ENCODE measurements at places on chromosomes 2 and 18.

- DNase-seq = no peak
- no peak overlapping the region for H3K27ac ChIP-seq
- no peak overlapping the region for H3K4me3 ChIP-seq
- H3K27me3 ChIP-seq = no peaks in the 10 kb centered on the region
These were observed 3.7 kb downstream of the ANKRD53 start for GRCh38 chr2:70981866-70982810.

DNA sequence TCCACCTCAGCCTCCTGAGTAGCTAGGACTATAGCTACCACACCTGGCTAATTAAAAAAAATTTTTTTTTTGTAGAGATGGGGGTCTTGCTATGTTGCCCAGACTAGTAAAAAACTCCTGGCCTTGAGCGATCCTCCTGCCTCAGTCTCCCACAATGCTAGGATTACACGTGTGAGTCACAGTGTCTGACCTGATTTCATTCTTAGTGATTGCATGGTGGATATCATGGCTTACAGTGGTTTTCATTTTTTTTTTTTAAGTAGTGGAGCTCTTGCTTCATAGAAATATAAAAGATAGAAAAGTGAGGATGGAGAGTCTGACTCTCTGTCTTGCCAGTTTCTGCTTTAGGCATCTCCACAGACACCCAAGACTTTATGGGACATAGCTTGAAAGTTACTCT lies 83.6 kb downstream of the CDC42EP3 start:
- H3K36me3 ChIP-seq = no peaks in the 10 kb centered on the region
- peak overlapping the region; percentile 21 for H3K27ac ChIP-seq
- no peak for DNase-seq
- no peak overlapping the region for H3K4me3 ChIP-seq
- no peaks in the 10 kb centered on the region for H3K27me3 ChIP-seq

DNA sequence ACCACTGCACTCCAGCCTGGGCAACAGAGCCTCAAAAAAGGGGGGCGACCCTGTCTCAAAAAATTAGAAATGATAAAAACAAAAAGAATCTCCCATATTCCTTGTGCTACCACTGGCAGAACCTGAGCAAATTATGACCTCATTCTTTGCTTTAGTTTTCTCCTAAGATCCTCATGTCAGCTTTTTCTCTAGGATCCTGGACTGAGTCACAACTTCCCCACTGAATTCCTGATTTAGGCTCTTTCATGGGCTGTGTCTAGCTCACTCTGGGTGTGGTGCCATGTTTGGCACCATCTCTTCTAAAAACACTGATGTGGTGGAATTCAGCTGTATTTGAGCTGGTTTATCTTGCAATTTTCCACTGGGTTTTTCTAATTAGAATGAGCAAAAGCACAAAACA lies 37.1 kb downstream of the EXOC6B start:
- DNase-seq = no peak
- H3K4me3 ChIP-seq = no peak overlapping the region
- H3K4me1 ChIP-seq = no peaks in the 10 kb centered on the region
- no peak overlapping the region for H3K27ac ChIP-seq
- H3K36me3 ChIP-seq = peaks cover 7% of the 10 kb centered on the region

GRCh38 chr18:8960740-8961657 lies 141.5 kb upstream of the NDUFV2 start:
- H3K4me3 ChIP-seq = no peak overlapping the region
- no peaks in the 10 kb centered on the region for H3K27me3 ChIP-seq
- no peak for DNase-seq
- H3K4me1 ChIP-seq = no peaks in the 10 kb centered on the region

GRCh38 chr2:63530704-63531279 lies 57.5 kb downstream of the WDPCP start:
- no peaks in the 10 kb centered on the region for H3K4me1 ChIP-seq
- H3K27me3 ChIP-seq = no peaks in the 10 kb centered on the region
- no peak overlapping the region for H3K27ac ChIP-seq
- H3K36me3 ChIP-seq = peaks cover 41% of the 10 kb centered on the region
- no peak overlapping the region for H3K4me3 ChIP-seq

DNA sequence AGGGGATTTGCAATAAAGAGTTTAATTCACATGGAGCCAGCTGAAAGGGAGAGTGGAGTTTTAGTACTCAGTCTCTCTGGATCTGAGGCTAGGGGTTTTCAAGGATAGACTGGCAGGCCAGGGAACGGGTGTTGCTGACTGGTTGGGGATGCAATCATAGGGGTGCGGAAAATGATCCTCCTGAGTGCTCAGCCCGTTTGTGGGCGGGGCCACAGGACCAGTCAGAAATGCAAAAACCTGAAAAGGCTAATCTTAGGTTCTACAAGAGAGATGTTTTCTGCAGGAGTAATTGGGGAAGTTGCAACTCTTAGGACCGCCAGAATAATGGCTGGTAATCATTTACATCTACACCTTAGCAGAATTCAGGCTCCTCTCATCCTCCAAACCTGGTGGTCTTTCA lies 2.5 kb downstream of the NFU1 start:
- no peak for DNase-seq
- H3K4me3 ChIP-seq = no peak overlapping the region
- H3K4me1 ChIP-seq = peaks cover 30% of the 10 kb centered on the region
- no peaks in the 10 kb centered on the region for H3K27me3 ChIP-seq
- H3K36me3 ChIP-seq = peaks cover 17% of the 10 kb centered on the region

DNA sequence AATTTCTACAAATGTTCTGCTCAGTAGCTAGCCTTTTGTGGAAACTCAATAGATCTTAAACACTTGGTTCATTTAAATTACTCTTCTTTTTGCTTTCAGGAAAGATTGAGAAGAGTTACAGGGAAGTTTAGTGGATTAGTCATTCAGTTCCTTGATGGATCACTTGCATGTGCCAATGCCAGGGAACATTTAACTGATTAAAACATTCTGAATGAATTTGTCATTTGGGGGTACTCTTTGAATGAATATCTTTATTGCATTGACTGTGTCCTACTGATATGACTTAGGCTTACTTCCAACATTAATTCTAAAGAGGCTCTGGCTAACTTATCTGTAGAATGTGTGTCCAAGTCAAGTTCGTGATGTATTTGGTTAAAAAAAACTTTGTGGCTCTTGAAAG lies 199.8 kb downstream of the PLCL1 start:
- no peak for DNase-seq
- H3K4me3 ChIP-seq = no peak overlapping the region
- no peak overlapping the region for H3K27ac ChIP-seq
- H3K4me1 ChIP-seq = peaks cover 48% of the 10 kb centered on the region

- H3K4me3 ChIP-seq = no peak overlapping the region
- H3K27ac ChIP-seq = no peak overlapping the region
- no peaks in the 10 kb centered on the region for H3K36me3 ChIP-seq
- no peaks in the 10 kb centered on the region for H3K27me3 ChIP-seq
- peaks cover 10% of the 10 kb centered on the region for H3K4me1 ChIP-seq
- no peak for DNase-seq
These were observed 27.9 kb upstream of the ANXA4 start for GRCh38 chr2:69714024-69714423.

DNA sequence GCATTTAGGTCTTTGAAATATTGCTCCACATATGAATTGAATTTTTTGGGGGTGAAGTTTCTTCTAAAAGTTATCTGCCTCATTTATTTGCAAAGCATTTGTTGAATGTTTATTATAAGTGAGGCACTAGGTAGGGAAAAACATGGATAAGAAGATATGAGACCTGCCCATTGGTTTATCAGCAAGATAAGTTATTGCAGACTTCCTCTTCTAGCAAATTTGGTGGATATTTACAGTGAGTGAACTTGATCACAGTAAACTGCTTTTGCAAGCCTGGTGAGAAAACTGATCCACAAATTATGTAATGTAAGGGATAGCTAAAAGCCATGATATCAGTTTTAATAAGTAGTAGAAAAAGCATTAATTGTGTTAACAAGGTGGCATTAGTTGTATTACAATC lies 364.8 kb downstream of the SOCS6 start:
- no peak overlapping the region for H3K27ac ChIP-seq
- peaks cover 21% of the 10 kb centered on the region for H3K36me3 ChIP-seq
- no peak for DNase-seq
- H3K4me3 ChIP-seq = no peak overlapping the region
- no peaks in the 10 kb centered on the region for H3K27me3 ChIP-seq

DNA sequence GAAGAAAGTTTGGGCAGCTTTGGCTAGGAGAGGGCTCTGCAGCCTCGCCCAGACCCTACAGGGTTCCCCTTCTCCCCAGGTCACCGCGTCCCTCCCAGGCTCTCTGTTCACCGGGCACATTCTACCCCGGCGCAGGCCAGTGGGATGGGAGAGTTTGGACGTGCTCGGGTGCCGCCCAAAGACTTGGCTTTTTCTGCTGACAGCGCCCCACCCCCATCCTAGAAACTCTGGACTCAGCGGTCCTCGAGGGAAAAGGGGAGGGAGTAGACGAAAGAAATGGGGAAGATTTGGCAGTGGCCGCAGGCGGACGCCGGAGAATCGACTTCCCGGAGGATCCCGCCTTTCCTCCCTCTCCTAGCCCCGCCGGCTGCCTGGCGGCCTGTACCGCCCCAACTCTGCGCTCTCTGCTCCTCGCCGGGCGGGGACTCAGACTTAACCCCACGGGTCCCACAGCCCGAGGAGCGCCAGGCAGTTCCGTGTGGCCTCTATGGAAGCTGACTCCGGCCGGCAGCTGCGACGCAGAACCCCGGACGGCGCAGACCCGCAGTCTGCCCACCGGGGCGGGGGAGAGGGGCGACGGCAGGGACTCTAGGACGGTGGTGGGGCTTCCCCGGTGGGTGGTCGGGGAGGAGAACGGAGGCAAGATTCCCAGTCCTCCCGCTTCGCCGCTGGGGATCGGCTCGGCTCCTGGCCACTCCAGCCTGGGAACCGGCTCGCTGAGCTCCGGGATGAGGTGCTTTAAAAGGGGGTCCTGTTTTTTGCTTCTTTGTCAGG lies 863 bp upstream of the SIX2 start:
- H3K4me3 ChIP-seq = peak overlapping the region; percentile 72
- no peaks in the 10 kb centered on the region for H3K36me3 ChIP-seq
- peaks cover 16% of the 10 kb centered on the region for H3K4me1 ChIP-seq
- no peak for DNase-seq
- H3K27ac ChIP-seq = no peak overlapping the region

DNA sequence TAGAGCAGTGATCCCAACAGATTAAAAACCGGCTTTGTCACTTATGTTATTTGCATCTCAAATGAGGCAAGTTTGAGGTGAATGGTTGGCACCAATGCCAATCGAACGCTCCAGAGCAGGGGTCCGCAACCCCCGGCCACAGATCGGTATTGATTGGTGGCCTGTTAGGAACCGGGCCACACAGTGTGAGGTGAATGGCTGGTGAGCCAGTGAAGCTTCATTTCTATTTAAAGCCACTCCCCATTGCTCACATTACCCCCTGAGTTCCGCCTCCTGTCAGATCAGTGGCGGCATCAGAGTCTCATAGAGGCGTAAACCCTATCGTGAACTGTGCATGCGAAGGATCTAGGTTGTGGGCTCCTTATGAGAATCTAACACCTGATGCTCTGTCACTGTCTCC lies 132.0 kb downstream of the TMEM182 start:
- DNase-seq = no peak
- H3K27ac ChIP-seq = no peak overlapping the region
- no peaks in the 10 kb centered on the region for H3K27me3 ChIP-seq
- H3K36me3 ChIP-seq = no peaks in the 10 kb centered on the region
- H3K4me3 ChIP-seq = no peak overlapping the region

All from activated naive CD8-positive, alpha-beta T cell treated with anti-CD3 and anti-CD28 coated beads for 36 hours (primary cell).